ENCODE measurements at places on chromosomes 12 and 14.
A peak's percentile ranks its signal among the peaks of the same experiment; 100 is the strongest.

- DNase-seq = no peak
Observed at GRCh38 chr12:87529413-87529812, 499.8 kb downstream of the C12orf50 start.

- DNase-seq = no peak
Observed at GRCh38 chr14:100982762-100983161, 79.2 kb upstream of the RTL1 start.

- DNase-seq = no peak
Observed at GRCh38 chr12:112025808-112026375, 12.7 kb downstream of the ERP29 start.

- no peak for DNase-seq
Observed at GRCh38 chr12:120950807-120951206, 27.5 kb upstream of the HNF1A start.

GRCh38 chr14:55458800-55459515 lies 18.5 kb upstream of the TBPL2 start:
- DNase-seq = no peak

DNA sequence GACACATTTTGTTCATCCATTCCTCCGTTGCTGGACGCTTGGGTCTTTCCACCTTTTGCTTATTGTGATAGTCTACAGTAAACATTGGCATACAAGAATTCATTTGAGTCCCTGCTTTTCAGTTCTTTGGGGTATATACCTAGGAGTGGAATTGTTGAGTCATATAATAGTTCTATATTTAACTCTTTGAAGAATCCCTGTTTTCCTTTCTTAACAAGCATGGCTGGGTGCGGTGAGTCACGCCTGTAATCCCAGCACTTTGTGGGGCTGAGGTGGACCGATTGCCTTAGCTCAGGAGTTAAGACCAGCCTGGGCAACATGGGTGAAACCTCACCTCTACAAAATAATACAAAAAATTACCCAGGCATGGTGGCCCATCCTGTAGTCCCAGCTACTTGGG lies 75.4 kb downstream of the CCDC92 start:
- DNase-seq = no peak

- DNase-seq = no peak
Observed at GRCh38 chr12:78096909-78097597, 266.4 kb downstream of the NAV3 start.

DNA sequence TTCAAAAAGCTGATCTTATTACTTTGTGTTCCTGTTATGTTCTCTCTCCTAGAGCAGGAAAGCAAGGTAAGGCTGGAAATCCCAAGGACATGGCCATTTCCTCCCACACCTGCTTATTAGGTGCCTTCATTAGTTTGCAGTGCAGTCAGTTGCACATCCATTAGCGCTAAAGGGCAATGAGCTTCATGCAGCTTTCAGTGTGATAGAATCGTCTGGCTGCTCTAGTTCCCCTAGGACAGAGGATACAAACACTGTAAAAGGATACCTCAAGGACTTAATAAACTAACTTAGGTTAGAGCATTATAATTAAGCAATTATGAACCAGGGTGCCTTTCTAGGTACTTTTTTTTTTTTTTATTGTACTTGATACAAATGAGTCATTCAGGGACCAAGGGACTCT lies 21.1 kb downstream of the TMEM117 start:
- no peak for DNase-seq

DNA sequence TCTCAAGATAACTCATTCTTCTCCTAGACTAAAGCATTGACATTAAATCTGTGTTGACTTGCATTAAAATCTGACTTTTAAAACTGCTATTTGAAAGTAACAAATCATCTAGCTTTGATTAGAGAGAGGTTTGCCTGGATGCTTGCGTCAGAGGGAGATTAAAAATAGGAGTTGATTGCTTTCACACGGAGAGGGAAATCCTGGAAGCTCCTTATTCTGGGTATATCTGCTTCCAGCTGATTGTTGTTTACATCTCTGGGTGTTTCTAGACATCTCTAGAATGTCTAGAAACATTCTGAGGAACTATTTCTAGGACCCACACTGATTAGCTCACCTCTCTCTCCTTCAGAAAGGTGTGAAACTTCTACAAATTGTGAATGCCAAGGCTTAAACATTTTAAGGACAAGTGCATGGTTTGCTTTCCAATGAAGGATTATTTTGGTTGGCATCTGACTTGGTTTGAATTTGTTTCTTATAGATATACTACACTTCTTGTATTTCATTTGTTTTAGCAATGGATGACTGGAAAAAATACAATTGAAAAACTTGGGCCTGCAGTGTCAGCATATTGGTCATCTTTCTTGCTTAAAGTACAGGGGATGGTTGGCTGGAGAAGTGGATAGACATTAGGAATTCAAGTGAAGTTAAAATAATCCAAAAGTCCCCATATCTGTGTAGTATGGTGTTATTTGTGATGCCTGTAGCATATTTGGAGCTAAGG lies 2.1 kb downstream of the DIP2B start:
- no peak for DNase-seq

- no peak for DNase-seq
Observed at GRCh38 chr12:162467-163307, 51.3 kb downstream of the SLC6A12 start.

DNA sequence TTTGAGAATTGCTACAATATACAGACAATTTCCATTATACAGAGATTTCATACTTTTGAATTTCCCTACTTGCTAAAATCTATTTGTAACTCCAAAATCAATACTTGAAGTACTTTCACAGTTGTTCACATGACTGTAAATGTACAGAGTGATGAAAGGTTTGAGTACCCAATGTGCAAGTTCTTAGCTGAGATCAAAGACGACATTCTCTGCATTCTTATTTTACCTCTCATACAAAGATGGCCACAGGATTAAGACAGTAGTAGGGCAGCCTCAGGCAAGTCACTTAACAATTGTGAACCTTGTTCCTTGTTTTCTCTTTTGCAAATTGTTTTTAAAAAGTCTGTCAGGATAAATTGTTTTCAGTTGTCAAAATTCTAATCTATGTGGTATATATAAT lies 255.9 kb upstream of the KITLG start:
- DNase-seq = no peak

- DNase-seq = no peak
Observed at GRCh38 chr12:66629138-66629870, 49.6 kb downstream of the GRIP1 start.

GRCh38 chr12:55972456-55972855 lies 1.4 kb upstream of the RAB5B start:
- no peak for DNase-seq

DNA sequence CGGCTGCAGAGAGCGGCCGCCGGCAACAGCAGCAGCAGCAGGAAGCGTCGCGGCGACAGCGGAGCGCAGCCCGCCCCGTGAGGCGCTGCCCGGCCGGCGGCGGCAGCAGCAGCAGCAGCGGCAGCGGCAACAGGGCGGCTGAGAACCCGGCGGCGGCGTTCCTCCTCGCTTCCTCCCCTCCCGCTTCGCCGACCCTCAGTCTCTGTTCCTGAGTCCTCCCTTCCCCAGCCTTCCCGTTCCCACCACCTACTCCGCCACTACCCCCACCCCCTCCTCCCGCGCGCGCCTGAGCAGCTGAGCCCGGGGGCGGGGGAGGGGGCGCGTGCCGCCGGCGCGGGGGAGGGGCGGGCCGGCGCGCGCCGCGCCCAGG lies 310 bp downstream of the BICDL1 start:
- DNase-seq = peak; percentile 14

GRCh38 chr12:46449316-46449715 lies 76.7 kb upstream of the SLC38A2 start:
- DNase-seq = no peak

DNA sequence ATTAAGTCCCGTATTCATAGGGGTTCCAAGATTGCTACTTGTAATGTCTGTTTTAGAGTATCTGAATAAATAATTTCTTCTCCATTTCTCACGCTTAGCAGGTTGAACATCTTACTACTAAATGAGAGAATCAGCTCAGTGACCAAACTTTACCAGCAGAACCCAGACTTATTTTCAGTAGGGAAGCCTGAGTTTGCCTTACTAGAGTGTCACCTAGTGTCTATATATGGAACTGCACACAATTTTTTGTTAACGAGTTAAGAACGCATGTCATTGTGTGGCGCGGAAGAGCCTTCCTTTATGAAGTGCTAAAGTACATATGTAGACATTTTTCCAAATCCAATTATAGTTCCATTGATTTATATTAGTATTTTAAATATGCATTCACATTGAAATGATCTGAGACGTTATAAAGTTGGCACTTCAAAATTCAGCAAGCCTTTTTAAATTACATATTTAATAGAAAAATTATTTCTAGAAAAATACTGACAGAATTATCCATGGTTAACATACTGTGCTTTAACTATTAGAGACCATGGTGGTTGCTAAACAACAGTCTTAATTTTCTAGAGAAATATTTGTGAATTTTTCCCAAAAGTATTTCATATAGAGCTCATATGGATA lies 88.3 kb downstream of the RPS29 start:
- no peak for DNase-seq

DNA sequence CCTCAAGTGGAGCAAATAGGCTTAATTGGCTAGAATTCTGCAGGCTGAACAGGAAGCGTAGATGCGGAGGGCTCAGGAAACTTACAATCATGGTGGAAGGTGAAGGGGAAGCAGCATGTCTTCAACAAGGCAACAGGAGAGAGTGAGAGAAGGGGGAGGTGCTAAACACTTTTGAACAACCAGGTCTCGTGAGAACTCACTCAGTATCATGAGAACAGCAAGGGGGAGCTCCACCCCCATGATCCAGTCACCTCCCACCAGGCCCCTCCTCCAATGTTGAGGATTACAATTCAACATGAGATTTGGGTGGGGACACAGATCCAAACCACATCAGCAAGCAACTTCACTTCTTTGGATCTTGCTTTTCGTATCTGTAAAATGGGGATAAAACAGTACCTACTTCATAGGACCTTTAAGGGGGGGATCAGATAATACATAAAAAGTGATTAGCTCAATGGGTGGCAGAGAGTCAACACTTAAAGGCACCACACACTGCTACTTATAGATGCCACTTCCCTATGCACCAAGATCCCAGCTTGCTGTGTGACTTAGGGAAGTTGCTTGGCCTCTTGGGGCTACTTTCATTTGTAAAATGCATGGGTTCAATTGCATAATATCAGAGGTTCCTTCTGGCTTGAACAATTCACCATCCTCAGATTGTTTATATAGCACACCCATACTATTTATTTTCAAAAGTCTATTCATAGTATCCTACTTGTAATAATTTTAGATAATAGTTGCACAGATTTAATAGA lies 184.8 kb upstream of the RPH3A start:
- no peak for DNase-seq

GRCh38 chr12:77821699-77822203 lies 8.9 kb upstream of the NAV3 start:
- no peak for DNase-seq

- no peak for DNase-seq
Observed at GRCh38 chr12:132955094-132956010, 754 bp downstream of the ZNF605 start.

GRCh38 chr12:115088328-115088994 lies 404.5 kb upstream of the TBX3 start:
- DNase-seq = no peak

DNA sequence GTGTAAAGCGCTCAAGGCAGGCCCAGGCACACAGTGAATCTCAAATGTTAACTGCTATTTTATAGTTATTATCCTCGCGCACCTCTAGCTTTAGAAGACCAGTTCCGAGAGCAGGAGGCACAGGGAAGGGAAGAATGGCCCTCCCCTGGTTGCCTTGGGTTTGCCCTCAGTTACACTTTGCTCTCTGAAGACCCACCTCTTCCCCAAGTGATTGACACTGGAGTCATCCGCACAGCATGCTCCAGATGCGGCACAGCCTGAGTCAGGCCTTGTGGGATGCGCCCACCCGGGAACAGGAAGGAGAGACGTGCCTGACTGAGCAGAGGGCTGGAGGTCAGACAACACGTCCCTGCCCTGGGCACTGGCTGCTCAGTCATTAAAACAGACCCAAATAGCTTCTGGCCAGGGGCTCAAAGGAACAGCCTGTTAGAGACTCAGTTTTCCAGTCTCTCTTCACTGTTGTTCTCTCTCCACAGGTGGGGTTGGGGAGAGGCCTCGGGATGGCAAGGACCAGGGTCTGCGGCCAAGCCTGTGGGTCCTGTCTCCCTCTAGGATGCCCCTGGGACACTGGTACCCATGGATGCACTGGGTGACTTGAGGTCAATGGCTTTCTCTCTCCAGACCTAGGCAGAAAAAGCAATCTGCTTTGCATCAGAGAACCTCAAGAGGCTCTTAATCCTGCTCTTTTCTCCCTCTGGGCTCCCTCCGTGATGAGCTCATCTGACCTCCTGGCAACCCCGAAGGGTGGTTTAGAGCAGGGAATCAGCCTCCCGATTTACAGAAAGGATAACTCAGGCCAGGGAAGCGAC lies 13.6 kb upstream of the MLXIP start:
- no peak for DNase-seq

DNA sequence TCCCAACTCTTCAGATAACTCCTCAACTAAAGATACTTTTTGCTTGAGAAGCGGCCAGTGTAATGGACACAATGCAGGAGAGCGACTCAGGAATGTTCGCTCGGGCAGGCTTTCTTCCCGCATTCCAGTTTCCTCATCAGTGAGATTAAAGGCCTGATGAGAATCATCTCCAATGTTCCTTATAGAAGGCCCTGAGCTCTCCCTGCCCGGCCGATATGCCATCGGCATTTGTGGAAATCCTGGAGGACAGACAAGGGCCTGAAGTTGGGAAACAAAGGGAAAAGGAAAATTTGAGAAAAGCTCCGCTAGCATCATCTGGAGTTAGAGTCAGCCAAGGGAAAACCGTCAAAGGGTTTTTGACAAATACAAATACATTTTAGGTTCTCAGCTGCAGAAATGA lies 38.0 kb upstream of the FOXN3 start:
- DNase-seq = no peak

- DNase-seq = no peak
Observed at GRCh38 chr12:104933778-104934177, 24.3 kb downstream of the SLC41A2 start.

DNA sequence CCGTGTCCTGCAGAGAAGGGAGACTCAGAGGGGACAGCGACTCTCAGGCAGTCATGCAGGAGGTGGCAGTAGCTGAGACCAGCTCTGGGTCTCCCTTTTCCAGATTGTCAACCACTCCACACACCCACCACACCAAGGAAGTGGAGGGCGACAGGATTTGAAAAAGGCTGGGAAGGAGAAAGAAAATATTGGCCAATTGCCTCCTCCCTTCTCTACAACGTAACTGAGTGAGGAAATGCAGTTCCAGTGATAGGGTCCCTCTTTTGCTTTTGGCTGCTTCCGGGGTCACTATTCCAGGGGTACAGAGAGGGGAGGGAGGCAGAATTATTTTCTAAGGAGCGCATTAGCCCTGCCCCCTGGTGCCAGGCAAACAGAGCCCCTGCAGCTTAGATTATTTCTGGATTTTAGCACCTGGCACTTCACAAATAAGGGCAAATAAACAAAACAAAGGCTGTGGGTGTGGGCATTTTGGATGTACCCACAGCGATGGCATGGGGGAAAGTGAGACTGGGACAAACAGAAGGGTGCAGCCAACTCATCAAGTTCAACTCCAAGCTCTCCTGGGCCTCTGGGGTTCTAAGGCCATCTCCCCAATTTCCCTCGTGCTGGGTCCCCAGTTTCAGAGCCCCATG lies 20.4 kb downstream of the ASB2 start:
- no peak for DNase-seq

DNA sequence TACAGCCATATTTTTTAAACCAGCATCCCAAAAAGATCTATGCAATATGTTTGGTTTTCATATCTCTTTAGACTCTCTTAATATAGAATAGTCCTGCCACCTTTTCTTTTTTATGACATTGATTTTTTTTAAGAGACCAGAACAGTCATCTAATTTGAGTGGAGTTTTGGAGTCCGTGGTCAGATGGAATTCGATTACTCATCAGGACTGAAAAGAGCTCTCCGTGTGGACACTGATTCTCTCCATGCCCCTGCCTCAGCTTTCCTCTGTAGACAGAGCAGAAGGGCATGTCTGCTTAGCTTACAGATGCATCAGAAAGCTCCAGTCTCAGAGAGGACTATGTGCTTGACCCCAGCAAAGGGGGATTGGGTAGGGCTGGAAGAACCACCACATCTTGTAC lies 27.8 kb downstream of the SMCO2 start:
- no peak for DNase-seq
